ENCODE measurements at places on chromosomes 13 and 19.

DNA sequence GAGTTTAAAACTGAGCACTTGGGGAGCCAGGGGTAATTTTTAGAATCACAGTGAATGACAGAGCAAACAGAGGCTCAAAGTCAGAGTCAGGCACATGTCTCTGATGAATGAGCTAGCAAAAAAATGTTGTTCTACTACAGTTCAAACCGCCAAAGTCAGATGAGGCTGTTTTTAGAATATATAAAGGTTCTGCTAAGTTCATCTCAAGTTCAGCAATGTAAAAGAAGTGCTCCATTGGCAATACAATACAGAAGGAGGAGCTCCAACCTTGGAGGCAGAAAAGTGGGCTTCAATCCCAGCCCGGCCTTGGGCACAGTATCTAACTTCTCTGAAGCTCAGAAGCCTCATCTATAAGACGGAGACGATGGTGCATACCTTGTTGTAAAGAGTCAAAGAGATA lies 70.1 kb upstream of the IPO5 start:
- no peak for DNase-seq

DNA sequence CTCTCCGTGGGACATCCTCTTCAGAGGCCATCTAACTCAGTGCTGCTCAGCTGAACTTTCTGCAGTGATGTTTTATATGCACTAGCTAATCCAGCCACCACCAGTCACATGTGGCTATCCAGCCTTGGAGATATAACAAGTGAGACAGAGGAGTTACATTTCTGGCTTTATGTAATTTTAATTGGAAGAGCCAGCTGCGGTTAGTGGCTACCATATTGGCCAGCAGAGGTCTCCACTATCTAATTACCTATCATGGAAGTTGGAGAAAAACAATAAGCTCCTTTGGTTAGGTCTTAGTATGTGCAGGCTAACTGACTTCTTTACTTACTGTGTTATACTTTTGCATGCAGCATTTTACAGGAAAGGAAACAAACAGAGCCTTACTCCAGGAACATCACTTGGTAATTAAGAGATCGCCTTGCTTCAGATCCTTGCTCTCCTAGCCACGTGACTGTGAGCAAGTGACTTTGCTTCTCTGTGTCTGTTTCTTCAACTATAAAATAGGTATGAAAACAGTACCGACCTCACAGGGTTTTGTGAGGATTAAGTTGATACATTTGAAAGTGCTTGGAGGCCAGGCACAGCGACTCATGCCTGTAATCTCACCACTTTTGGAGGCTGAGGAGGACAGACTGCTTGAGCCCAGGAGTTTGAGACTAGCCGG lies 1.6 kb upstream of the KLK10 start:
- DNase-seq: peak; percentile 24

GRCh38 chr13:75881109-75881775 lies 245.1 kb downstream of the LMO7 start:
- no peak for DNase-seq

GRCh38 chr19:33665776-33666595 lies 44.2 kb downstream of the CHST8 start:
- DNase-seq: no peak

GRCh38 chr13:30027569-30028455 lies 177.4 kb upstream of the UBL3 start:
- DNase-seq: no peak

- DNase-seq: no peak
These were observed 246.9 kb downstream of the DCLK1 start for GRCh38 chr13:35884211-35884760.

DNA sequence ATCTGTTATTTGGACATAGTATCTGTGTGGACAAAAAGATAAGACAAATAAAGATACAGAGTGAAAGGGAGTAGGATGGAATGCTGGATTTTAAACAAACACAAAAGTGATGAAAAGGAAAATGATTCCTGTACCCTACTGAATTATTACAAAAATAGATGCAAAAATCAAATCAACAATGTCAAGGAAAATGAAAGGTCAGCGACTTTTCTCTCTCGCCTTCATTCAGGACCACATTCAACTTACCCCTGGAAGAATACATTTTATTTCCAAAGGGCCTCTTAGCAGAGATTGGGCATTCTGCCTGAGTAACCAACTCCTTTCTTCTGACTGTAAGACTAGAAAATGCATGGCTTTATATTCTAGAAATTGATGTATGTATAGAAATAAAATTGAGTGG lies 28.8 kb upstream of the FAM124A start:
- DNase-seq: no peak

DNA sequence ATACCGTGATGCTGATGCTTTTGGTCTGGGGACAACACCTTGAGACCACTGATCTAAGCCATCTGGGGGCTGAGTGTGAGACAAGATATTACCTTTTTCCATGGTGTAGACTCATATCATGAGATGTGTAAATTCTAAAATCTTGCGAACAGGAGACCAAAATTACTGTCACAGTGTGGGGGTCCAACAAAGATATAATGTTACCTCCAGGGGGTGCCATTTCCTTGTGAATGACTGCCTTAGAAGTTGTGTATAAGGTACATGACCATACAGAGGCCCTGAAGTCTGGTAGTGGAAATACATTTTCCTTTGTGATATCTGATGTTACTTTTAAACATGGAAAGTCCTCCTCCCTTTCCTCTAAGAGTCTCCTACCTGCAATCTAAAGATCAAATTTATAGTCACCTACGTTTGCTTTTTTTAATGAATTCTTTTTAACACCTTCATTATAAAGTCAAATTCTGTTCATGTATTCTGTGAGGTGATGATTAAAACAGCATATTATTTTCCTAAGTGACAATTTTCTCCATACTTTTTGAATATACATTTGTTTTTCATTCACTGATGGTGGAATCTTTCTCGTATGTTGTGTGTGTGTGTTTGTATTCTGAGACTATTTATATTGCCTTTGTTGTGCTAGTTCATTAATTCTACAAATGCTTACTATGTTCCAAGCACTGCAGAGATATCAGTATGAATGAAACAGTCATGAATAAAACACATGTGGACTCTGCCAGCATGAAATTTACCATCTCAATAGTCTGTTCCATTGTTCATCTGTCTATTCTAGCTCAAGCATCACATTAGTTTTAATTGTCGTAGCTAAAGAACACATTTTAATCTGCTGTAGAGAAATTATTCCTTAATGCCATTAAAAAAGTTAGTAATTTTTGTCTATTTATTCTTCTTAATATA lies 113.7 kb downstream of the RFC3 start:
- DNase-seq: peak; percentile 9

- no peak for DNase-seq
These were observed 708 bp upstream of the ESD start for GRCh38 chr13:46797501-46798237.
